Panc1 (cell line): ENCODE measurements at places on chromosomes 1 and 21.
A peak's percentile ranks its signal among the peaks of the same experiment; 100 is the strongest.

DNA sequence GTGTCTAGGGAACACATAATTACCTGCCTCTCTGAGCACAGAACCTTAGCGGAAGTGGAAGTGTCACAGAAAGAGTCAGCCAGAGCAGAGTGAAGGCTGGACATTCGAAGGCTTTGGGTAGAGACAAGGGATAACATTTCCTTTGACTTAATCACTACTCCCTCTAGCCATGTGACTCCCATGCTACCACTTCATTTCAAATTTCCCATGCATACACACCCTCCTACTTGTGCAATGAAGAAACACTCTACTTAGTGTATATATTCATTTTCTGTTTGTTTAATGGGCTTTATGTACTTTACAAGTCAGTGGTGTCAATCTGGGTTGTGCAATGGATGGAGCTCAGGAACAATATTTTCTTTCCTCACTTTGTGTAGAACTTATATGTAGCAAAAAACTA lies 6.9 kb downstream of the ANKRD35 start:
- DNase-seq = no peak

DNA sequence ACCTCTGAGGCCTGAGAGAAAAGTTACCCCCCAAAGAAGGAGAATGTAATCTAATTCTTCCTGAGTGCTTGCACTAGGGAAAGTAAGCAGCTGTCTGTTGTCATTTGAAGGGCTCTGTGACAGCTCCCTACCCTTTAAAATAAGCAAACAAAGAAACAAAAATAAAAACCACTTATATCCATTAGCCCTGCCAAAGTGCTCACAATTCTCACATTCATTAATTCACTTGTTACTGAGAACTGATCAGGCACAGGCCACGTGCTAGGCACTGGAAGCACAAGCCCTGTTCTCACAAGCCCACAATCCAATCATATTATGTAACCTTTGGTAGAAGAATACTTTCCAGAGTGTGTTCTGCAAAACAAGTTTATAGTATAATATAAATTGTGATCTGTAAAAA lies 199.4 kb downstream of the ZC3H11B start:
- no peak for DNase-seq

- DNase-seq = no peak
Observed at GRCh38 chr1:37728416-37728815, 36.1 kb downstream of the CDCA8 start.

DNA sequence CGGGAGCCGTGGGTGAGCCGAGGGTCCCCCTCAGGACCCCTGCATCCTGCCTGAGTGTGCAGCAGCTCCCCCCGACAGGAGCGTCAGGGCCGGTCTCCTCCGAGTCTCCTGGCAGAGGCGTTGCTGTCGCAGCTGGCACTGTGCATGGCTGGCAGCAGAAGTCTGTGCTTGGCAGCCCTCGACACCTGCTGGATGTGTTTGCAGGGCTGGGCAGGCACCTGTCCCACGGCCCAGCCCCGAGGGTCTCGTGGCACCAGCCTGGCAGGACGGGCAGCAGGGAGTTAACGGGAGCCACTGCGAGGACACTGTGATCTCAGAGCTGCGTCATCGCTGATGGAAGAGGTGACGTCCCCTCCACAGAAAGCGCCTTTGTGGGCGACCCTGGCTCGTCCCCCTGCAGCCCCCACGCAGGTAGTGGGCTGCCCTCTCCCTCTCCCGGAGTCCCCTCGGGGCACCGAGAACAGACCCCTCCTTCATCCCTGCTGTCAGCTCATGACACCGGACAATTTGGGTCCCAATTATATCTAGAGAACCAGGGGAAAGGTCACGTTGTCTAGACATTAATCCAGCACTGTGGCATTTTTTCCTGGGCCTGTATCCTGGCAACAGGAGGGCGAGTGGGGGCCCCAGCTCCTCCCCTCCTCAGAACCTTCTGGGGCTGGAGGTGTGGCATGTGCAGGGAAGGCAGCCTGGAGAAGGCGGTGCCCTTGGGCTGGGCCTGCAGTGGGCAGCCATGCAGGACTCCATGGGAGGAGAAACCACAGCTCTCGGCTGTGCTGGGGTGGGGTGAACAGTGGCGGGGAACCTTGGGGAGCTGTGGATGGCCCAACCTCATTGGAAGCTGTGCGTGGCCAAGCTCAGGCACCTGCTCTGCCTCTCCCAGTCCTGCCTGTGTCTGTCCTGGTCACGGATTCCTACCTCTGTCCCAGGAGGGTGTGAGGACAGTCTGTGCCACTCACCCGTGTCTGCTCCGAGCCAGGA lies 15.4 kb downstream of the COL18A1 start:
- DNase-seq = no peak

GRCh38 chr21:32806810-32807386 lies 35.3 kb upstream of the PAXBP1 start:
- no peak for DNase-seq

DNA sequence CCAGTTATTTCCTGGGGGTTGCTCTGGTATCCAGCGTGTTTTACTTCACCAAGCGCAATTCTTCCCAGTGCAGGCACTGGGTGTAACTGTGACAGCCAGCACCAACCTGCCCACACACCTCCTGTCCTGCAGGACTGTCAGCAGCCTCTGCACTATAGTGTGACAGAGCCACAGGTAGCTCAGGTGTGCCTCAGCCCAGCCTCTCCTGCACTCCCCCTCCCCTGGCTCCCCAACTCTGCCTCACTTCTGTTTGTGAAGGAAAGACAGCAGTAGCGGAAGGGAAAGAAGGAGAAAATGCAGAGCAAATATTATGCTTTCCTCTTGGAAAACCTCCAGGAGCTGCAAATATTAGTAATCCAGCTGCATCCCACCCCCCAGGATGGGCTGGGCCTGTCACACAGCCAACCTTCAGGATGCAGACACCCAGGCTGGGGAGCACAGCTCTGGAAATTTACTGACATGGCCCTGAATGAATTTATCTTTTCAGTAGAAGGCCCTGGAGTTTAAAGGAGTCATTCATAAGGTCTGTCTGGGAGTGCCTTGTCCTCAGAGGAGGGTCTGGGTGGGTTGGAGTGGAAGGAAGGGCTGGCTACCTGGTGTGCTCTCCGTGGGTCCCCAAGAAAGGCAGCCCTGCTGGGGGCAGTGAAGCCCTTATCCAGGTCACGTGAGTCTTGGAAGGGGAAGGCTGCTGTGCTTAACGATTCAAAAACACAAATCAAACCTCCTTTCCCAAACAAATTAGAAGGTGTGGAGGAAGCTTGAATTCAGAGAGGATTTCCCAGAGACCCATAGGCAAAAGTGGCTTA lies 20.9 kb downstream of the CAPN2 start:
- DNase-seq = no peak

- DNase-seq = no peak
Observed at GRCh38 chr1:17412093-17412870, 27.2 kb downstream of the RCC2 start.

- no peak for DNase-seq
Observed at GRCh38 chr1:85361606-85362296, 85.3 kb upstream of the BCL10 start.

GRCh38 chr1:217542837-217543236 lies 88.1 kb downstream of the GPATCH2 start:
- DNase-seq = no peak

- no peak for DNase-seq
Observed at GRCh38 chr1:14371771-14372497, 226.6 kb upstream of the KAZN start.

DNA sequence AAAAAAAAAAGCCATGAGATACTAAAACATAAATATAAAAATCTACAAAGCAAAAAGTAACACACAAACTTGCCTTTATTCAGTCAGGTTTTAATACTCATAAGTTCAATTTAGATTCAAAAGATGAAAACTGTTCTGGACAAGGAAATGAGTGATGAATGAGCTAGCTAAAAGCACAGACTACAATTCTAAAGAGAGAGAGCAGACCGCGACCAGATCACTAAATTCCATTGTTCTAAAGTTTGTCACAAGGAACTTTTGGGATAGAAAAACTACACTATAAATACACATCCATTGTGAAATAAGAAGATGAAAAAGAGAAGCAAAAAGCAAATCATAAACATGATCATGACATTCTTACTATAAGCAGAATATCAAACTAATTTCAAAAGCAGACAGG lies 1.7 kb downstream of the ODF2L start:
- DNase-seq = no peak

DNA sequence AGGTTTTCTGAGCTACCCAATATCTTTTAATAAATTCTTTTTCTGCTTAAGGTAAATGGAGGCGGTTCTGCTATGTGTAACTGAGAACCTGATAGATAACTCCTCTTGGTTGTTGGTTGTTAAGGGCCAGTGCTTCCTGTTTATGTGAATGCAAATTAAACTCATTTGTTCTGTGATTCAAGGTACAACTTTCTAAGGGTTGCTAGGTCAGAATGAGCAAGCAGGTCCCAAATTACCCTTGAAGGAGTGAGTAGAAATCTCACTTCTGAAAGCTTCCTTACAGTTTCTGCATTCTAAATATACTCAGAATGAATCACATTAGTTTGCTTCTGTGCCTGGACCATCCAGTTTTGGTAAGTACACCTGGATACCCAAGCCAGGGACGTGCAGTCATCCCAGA lies 15.5 kb upstream of the FAM78B start:
- DNase-seq = no peak

- no peak for DNase-seq
Observed at GRCh38 chr21:35408401-35408800, 359.3 kb upstream of the RUNX1 start.

DNA sequence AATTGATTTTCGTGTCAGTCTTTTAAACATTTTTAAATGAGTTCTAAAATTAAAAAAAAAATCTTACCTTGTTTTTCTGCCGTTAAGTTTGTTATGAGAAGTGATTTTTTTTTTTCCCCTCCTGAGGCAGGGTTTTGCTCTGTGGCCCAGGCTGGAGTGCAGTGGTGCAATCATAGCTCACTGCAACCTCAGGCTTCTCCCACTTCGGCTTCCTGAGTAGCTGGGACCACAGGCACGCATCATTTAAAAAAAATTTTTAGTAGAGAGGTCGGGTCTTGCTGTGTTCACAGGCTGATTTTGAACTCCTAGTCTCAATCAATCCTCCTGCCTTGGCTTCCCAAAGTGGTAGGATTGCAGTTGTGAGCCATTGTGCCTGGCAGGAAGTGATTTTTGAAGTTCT lies 41.1 kb downstream of the MTR start:
- no peak for DNase-seq

DNA sequence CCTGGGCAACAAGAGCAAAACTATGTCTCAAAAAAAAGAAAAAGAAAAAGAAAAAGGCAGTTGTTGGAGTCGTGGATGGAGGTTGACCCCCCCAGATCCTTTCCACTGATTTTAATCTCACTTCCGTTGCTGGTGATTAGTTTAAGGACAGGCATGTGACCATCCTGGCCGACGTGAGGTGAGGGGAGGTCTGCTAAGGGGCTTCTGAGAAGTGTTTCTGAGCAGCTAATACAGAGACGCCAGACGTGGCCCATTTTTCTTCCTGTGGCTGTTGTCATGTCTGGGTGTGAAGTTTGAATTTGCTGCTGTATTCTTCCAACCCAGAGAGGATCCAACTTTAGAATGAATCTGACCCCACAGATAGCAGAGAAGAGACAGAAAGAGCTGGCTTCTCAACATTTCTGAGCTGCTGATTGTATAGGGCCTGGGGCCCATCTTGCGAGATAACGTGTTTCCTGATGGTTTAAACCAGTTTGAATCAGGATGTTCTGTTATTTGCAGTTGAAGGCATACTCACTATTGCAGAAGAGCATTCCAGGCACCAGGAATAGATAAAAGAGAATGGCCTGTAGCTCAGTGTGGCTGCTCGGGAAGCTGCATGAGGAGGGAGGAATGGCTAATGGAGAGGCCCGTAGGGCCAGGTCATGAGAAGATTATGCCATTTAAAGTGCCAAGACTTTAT lies 22.8 kb upstream of the SSBP3 start:
- DNase-seq = no peak

GRCh38 chr1:35886577-35887431 lies 3.8 kb downstream of the AGO1 start:
- DNase-seq = no peak

DNA sequence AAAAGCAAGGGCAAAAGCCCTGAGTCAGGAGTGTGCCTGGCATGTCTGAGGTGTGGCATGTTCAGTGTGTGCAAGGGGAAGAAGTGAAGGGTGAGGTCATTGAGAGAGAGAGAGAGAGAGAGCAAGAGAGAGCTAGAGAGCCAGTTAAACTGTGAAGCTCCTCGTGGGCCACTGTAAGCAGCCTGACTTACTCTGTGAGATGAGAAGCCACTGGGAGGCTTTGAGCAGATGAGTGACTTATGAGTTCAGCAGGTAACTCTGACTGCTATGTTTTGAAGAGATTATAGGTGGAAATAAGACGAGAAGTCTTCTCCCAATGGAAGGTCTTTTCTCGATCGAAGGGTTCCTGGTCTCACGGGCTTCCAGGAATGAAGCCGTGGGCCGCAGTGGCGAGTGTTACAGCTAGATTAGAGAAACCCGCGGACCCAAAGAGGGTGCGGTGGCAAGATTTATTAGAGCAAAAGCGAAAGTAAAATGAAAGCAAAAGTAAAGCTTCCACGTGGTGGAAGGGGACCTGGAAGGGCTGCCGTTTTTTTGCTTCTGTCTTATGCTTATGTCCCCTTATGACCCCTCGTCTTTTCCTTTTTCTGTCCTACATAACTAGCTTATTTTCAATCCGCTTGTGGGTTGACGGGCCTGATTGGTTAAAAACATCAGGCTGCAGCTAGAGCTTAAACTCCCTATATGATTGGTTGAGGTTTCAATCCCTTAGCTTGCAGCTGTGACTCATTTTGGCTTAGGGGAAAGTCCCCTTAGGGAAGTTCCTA lies 323.1 kb upstream of the FAM78B start:
- peak; percentile 33 for DNase-seq

GRCh38 chr1:160006312-160006940 lies 25.4 kb downstream of the PIGM start:
- peak; percentile 28 for DNase-seq

DNA sequence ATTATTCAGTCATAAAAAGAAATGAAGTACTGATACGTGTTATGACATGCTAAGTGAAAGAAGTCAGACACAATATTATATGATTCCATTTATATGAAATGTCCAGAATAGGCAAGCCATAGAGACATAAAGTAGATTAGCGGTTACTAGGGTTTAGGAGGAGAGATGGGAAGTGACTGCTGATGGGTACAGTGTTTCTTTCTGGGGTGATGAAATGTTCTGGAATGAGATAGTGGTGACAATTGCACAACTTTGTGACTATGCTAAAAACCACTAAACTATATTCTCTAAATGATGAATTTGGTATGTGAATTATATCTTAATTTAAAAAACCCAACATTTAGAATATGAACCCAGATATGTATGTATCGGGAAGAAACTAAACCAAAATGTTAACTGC lies 27.6 kb downstream of the IPP start:
- no peak for DNase-seq

DNA sequence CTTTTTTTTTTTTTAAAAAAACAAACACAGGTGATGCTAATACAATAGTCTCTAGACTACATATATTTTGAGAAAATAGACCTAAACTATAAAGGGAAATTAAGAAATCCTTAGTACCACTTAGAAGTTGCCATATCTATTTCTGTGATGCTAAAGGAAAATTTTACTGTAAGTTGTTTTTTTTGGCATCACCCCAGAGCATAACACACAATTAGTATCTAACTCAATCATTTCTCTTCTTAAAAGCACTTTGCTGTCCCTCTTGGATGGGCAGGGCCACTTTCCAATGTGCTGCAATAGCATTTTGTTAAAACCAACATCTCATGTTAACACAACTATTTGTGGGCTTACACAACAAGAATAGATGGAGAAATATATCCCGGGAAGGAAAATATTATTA lies 91.9 kb downstream of the GABPA start:
- no peak for DNase-seq

GRCh38 chr1:154716614-154717527 lies 108.9 kb upstream of the ADAR start:
- DNase-seq = no peak

- no peak for DNase-seq
Observed at GRCh38 chr1:226574044-226574443, 25.5 kb downstream of the STUM start.
